ENCODE measurements at places on chromosomes 13 and 19. TPM values are rescaled to one million over a fixed set of nuclear protein-coding genes. Genes with fewer than 3 reads are reported as not detected.

DNA sequence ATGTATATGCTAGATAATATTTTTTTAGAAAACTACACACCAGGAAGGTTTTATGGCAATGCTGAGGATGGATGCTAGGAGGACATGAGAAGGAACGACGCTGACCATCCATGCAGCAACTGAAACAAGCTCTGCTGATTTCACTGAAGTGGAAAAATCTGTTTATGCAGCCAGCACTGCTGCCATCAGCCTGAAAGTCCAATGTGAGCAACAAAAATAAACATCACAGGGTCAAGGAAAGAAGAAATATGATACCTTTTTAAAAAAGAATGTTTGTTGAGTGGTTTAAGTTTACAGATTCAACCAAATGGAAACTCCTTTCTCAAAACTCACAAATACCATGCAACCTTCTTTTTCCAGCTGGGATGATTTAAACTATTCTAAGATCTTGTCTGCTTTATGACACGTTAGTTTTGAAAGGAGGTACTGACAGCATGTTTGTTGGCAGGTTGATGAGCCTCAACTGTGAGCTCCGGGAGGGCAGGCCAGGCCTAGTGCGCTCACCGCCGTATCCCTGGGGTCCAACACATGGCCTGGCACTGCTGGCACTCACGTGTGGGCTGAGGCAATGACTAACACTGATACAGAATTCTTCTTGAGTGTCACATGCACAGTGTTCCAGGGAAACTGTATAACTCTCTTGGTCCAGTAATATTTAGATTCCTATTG, 46.8 kb downstream of the LATS2 start:
- DNase-seq, result peak; percentile 66

- DNase-seq, result no peak
Measured at GRCh38 chr13:98838776-98839175, 86.3 kb upstream of the SLC15A1 start.

GRCh38 chr13:90926459-90926858, 421.0 kb upstream of the MIR17HG start:
- DNase-seq, result no peak

GNG14 gene
- total RNA-seq, result not detected

- no peak for DNase-seq
Measured at GRCh38 chr19:397321-397720, 11.6 kb downstream of the C2CD4C start.

MIDN gene
- 60.5 TPM for total RNA-seq

GRCh38 chr19:32720216-32720935, 809 bp downstream of the TDRD12 start:
- no peak for DNase-seq

ZMYM2 gene
- 48.2 TPM for total RNA-seq

DNA sequence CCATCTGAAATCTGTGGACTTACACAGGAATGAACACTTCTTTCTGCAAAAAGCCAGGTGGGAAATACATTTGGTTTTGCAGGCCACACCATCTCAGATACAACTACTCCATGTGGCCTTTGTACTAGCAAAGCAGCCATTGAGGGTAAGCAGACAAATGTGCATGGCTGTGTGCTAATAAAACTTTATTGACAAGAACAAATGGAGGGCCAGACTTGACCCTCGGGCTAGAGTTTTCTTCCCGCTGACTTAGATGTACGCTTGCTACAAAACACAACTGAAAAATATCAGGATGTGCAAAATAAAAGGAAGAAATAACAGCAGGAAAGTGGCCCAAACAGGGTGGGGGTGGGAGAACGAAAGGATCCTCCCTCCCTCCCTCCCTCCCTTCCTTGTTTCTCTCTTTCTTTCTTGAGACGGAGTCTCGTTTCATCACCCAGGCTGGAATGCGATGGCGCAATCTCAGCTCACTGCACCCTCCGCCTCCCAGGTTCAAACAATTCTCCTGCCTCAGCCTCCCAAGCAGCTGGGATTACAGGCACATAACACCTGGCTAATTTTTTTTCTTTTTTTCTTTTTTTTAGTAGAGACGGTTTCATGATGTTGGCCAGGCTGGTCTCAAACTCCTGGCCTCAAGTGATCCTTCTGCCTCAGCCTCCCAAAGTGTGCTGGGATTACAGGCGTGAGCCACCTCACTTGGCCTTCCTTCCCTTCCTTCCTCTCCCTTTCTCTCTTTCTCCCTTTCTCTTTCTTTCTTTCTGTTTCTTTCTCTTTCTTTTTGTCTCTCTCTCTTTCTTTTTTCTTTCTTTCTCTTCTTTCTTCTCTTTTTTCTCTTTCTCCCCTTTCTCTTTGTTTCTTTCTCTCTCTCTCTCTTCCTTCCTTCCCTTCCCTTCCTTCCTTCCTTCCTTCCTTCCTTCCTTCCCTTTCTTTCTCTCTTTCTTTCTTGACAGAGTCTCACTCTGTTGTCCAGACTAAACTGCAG, 29.3 kb downstream of the CCL25 start:
- no peak for DNase-seq

DNA sequence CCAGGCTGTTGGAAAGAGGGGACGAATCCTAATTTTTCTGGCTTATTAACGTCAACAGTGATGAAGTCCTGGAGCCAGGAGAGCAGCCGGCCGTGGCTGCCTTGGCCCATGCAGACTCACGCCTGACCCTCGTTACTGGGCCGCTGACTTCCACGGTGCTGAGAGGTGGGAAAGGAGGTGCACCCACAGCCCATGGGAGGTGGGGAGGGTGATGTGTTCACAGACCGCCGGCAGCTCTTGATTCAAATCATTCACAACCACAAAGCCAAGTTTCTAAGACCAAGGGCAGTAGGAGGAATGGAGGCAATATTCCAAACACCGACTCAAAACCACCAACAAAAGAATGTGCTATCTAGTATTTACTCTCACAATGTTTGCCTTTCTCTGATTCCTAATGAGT, 24.3 kb downstream of the COL4A2 start:
- DNase-seq, result no peak

DNA sequence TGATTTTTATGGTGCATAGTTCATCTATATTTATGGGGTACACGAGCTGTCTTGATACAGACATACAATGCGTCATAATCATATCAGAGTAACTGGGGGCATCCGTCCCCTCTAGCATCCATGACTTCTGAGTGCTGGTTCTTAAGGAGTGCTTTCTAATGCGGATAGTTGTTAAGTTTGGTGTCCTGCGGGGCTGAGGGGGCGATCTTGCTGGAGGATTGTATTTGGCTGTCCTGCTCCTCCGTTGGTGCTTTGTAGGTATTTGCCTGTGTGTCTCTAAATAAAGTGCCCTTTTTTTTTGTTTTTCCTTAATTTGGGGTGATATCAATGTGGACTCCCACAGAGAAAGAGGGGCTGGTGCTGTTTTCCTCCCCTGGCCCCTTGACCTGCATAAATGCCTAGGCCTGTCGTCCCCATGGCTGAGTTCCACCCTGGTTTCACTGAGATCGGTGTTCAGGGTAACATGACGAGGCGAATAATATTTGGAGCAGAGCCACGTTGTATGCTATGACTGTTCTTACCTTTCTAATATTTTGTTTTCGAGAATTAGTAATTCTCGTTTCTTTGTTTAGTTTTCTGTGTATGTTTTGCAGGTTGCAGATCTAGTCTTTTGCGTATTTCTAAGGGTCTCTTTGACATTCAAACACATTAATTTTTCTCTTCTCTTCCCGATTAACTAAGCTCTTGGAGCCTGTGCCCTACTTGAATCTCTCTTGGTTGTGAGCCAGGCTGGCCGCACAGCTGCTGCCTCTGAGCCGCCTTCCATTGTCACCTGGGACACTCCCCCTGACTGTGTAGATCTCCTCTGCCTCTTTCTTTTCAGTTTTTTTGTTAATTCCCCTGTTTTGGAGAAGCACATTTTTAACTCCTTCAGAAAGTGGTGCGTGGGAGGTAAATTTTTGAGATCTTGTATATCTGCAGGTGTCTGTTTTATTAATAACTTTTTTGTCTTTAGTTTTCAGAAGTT, 100.3 kb downstream of the ARHGEF7 start:
- no peak for DNase-seq

GRCh38 chr13:51252954-51253532, 30.8 kb downstream of the FAM124A start:
- DNase-seq, result no peak

CCNA1 gene
- not detected for total RNA-seq

GRCh38 chr19:16359964-16360363, 35.3 kb downstream of the KLF2 start:
- no peak for DNase-seq

- no peak for DNase-seq
Measured at GRCh38 chr19:18122424-18122823, 24.8 kb downstream of the MAST3 start.

GRCh38 chr13:43272851-43273250, 249.5 kb downstream of the DNAJC15 start:
- DNase-seq, result no peak

ZMYM5 gene
- total RNA-seq, result 7.5 TPM

- DNase-seq, result peak; percentile 95
Measured at GRCh38 chr19:39409208-39410016, 2.8 kb downstream of the ZFP36 start.

DNA sequence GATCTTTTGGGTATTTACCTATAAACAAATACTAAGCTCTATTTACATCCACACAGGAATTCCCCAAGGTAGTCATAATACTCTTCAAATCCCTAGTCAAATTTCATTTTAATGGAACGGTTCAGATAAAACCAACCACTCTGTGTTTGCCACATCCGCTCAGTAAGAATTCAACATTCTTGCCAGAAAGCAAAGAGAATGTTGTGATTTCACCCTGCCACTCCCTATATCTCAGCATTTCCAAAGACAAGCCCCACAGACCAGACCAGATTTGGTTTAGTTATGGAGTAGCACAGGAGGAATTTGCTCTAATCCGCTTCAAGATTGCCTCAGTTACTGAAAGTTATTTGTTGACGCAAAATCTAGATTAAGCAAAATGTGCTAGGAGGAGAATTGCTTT, 105.6 kb upstream of the SERP2 start:
- DNase-seq, result no peak

- DNase-seq, result no peak
Measured at GRCh38 chr13:97030705-97031452, 36.6 kb upstream of the OXGR1 start.

All from left ventricle myocardium inferior (tissue), 1 donor.